ENCODE measurements at places on chromosomes 12 and 14.
A peak's percentile ranks its signal among the peaks of the same experiment; 100 is the strongest.

- DNase-seq: no peak
Measured at GRCh38 chr12:85509081-85509856, 229.2 kb downstream of the ALX1 start.

GRCh38 chr12:6951551-6952120 is 480 bp downstream of the PTPN6 start:
- DNase-seq: no peak

GRCh38 chr12:32140877-32141276 is 34.2 kb downstream of the BICD1 start:
- DNase-seq: no peak

- DNase-seq: no peak
Measured at GRCh38 chr14:81450100-81450531, 50.0 kb upstream of the STON2 start.

GRCh38 chr12:118166946-118167345 is 31.0 kb downstream of the PEBP1 start:
- no peak for DNase-seq

GRCh38 chr14:74348241-74348734 is at the start of gene VRTN:
TSS of gene VRTN (plus strand) at chr14:74348471. CDS start at chr14:74356784, 8,313 bp downstream.
- no peak for DNase-seq

DNA sequence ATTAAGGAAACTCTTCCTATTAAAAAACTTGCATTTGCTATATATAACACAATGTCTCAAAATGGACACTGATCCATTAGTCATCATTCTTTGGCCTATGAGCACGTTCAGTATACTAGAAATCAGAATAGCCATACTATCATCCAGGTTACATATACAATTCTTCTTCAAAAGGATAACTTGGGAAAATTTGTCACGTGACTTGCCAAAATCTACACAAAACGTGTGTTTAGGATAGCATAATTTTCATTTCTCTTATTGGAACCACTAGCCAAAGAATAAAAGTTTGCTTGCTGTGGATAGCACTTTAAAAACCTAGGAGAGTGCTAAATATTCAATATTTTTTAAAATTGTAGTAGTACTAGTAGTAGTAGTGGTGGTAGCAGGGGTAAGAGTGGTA is 714.3 kb upstream of the FOXG1 start:
- DNase-seq: no peak

GRCh38 chr14:104438166-104438887 is 141.2 kb upstream of the C14orf180 start:
- DNase-seq: no peak

DNA sequence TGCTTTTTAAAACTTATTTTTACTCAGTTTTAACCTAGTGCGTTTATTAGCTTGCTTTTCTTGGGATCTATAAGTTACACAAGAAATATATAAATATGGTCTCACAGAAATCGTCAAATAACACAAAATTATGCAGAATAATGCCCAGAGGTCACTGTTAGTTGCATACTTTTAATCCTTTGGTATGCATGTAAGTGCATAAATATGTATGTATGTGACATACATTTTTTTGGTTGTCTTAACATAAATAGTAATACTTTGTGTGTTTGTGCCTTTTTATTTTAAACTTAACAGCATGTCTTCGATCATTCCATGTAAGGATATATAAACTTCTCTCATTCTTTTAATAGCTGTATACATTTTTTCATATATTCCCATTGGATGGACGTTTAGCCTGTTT is 459.6 kb downstream of the PCNX1 start:
- no peak for DNase-seq

DNA sequence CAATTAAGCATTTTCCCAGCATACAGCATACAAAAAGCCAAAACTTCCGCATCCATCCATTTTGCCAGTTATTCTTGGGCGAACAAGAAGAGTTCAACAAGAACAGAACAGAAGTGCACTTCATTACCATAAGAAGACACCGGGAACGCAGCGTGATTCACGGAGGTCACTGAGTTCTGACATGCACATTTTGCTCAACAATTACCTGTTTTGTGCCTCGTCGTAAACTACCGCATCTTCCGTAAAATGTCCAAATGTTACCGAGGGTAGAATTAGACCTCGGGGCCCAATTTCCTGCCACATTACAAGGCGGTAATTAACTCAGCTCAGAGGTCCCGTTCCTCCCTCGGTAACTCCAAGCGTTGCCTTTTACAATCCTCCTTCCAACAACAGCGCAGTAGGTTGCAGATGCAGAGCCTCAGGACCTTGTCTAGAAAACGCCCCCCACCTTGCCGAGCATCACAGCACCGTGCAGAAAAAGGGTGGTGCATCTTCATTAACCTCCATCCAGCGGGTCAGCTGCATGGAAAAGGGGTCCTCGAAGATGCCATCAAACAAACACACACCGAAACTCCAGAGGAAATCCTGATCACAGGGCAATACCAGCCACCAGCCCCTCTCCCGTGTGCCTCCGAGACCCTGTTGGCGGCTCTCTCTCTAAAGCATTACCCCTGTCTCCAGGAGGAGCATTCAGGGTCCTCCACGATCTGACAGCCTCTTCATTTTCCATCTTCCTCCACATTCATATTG is 125.2 kb downstream of the BCL11B start:
- DNase-seq: no peak

DNA sequence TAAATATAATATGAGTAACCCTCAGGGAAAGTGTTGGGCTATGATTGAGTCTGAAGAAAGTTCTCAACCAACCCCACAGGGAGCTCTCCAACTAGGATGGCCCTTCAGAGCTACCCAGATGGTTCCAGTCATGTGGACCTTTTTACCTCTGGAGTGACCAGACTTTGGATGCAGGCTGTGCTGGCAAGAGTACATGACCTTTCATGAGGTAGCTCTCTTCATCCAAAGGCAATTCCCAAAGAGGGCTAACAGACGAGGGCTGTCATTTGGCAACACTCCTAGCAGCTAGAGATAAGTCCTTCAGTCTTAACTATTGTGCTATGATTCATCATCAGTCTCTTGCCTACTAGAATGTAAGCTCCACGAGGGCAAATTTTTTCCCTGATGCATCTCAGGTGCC is 75.4 kb downstream of the DUSP6 start:
- DNase-seq: no peak

GRCh38 chr12:54140588-54141388 is 48.0 kb downstream of the SMUG1 start:
- no peak for DNase-seq

GRCh38 chr12:111677186-111677585 is 8.6 kb downstream of the BRAP start:
- no peak for DNase-seq

DNA sequence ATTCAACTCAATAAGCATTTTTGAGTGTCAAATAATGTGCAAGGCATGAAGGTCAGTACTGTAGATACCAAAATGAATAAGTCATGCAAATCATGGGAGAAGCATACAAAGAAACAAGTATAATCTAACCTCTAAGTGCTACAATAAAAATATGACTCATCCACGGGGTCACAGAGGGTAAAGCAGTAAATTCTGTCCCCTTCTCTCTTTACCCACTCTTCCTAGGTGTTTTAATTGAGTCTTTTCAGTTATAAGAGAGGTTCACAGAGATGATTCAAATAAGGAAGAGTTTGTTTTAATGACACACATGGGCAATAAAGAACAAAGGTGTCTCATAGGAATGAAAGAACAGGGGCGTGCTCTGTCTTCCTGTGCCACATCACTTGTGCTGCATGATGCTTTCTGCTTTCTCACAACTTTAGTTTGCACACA is 71.5 kb upstream of the DAAM1 start:
- DNase-seq: no peak

DNA sequence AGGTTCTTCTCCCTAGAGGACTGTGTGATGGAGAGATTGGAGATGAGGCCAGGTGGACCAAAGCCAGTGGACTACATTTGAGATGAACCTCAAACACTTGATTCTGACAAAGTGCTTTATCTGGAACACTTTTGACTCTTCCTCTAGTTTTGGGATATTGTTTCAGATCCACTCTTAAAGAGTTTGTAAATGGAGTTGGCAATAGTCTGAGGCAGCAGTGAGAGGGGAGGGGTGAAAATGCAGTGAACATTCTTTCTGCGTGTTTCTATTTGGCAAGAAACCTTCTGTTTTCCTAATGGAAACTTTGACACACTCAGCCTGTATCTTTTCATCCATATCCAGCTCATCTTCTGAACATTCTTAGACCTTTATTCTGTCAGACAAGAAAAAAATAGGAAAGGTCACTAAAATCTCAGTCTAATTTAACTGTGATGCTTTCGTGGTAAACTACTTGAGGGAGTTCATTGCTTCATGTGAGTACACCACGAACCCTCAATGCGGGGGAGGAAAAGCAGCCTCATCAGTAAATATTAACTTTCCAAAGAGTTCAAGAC is 57.4 kb upstream of the KCNJ8 start:
- no peak for DNase-seq

GRCh38 chr14:102272392-102272791 is 32.6 kb downstream of the MOK start:
- DNase-seq: no peak

GRCh38 chr12:94954948-94955592 is 48.4 kb downstream of the NDUFA12 start:
- no peak for DNase-seq

DNA sequence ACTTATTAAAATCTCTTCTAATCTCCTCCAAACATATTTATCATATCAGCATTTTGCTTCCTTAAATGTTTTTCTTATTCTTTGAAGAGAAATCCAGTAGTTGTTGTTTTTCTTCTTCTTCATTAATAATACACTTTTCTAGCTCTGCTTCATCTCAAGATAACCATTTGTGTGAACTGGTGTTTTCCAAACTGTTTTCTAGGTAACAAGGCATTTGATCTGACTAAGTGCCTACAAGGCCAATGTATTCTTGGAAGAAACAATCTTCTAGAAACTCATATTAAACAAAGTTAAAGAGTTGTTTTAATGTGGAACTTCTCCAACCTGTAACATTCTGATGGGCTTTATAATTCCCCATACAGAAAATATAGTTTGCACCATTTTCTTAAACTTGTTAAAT is 30.8 kb upstream of the IFNG start:
- no peak for DNase-seq

DNA sequence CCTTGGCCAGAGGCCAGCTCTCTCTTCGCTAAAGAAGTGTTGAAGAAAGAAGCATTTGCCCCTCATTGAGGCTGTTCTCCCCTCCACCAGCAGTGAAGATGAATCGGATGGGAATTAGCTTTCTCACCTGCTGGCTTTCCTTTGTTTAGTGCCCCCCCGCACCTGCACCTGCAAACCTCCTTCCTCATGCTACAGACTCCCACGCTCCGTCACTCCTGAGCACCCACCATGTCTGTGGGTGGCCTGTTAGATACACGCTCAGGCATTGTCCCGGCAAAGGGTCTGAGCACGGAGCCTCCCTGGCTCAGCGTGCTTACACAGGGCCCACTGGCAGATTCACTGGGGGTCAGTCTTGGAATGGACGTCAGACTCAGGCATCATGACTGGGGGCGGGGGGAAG is 121.6 kb downstream of the GLT1D1 start:
- peak; percentile 13 for DNase-seq

DNA sequence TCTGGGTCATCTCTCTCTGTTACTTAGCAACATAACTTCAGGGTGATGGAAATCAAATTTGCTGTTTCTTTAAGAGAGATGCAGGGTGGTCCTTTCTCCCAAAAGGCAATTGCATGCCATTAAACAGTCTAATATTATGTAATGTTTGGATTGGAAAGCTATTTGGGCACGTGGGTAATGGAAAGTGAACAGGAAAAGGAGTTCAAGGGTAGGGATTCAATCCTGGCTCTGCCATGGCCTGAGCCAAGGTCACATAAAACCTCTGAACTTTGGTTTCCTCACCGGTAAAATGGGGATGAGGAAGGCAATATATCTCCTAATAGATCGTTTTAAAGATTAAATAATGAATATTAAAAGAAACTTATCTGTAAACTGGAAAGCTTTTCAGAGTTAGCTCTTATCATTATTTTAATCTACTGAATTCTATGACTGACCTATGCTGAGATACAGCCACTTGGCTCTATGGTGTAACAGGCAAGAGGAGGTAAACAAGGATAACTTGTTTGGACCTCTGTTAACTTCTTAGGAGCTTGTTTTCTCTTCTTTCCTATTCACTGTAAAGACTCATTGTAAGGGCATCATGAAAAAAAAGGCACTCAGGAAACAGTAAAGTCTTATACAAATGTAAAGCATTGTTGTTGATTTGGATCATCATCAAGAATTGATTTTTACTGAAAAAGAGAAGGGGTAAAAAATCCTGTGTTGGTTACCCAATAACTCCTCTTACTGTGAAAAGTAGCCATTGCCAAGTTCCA is 55.7 kb upstream of the OVCH1 start:
- DNase-seq: no peak

GRCh38 chr14:54683882-54684794 is 117.2 kb downstream of the SAMD4A start:
- no peak for DNase-seq

DNA sequence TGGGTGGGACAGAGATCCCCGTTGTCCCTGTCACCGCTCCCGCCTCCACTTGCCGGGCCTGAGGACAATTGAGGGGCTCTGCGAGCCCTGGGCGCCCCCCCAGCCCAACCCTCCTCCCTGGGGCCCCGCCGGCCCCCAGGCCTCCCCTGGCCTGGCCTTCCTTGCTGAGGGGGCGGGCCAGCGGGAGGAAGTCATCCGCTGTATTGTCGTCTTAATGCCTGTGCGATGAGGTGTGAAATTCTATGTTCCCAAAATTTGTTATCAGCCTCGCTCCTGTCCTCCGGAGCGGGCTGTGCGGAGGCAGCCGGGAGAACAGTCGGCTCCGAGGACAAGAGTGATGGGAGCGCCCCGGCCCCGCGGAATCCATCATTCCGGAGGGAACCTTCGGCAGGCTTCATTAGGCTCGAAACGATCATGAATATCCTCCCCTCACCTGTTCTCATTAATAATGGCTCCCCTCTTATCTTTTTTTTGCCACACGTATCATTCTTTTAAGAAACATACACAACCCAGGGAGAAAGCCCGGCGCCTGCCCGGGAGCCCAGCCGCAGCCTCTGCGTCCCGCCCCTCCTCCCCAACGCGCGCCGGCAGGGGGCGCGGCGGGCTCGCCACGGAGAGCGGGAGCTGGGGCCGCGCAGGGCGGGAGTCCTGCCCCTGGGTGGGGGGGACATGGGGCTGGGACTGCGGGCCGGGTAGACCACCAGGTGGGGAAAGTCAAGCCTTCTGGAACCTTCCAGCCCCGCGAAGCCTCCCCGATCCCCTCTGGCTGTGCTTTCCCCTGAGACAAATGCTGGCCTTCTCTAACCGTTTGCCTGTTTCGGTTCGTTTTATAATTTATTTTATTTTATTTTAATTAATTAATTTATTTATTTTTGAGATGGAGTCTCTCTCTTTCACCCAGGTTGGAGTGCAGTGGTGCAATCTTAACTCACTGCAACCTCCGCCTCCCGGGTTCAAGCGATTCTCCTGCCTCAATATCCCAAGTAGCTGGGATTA is 17.1 kb upstream of the DLK1 start:
- no peak for DNase-seq
